Thymus (tissue), 14 donors: ENCODE measurements at places on chromosomes 2 and 18. TPM values are rescaled to one million over a fixed set of nuclear protein-coding genes. Genes with fewer than 3 reads are reported as not detected.

DNA sequence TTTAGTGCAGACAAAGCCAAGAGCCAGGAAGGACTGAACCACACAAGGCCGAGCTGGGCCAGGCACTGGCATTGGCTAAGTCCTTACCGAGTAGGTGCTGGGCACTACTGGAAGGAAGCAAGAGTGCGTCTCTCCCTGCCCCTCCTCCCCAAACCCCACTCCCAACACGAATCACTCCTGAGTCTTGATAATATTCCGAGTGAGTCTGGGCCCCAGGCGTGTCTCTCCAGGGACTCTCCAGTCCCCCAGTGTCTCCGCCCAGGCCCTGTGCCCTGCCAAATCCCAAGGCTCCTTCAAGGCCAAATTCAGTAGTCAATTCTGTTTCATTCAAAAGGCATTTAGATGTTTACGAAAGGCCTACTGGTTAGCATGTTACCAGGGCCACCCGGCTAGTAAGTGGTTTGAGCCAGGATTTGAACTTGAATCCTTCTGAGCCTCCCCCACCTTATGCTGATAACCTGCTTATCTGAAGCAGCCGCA is 82.8 kb downstream of the GLI2 start:
- no peak for DNase-seq

DNA sequence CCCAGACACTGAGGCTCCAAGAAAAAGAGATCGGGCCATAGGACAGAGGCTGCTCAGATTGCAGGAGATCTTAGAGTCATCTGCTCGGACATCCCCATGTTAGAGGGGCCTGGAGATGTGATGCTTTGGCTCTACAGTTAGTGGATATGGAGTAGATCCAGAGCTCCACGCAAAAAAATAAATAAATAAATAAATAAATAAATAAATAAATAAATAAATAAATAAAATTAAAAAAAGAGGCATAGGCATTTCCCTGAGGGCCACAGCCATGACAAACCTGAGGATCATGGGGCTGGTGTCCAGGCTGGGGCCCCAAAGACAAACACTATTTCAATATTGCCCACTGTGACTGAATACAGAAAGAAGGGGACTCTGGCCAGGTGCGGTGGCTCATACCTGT is 85.5 kb downstream of the PLB1 start:
- no peak for DNase-seq

GRCh38 chr2:30565851-30566358 is 118.9 kb downstream of the LCLAT1 start:
- DNase-seq: peak; percentile 30

DNA sequence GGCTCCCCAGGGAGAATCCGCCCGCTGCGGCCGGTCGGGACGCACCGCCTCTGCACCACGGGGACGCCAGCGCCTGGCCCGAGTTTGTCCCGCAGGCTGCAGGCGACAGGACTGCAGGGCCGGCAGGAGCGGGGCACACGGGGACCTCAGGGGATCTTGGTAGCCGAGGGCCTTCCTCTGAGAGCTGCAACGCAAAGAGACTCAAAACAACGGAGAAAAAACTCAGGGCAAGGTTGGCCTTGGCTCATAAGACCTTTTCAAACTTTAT is 79.7 kb downstream of the ARHGEF4 start:
- DNase-seq: no peak

DNA sequence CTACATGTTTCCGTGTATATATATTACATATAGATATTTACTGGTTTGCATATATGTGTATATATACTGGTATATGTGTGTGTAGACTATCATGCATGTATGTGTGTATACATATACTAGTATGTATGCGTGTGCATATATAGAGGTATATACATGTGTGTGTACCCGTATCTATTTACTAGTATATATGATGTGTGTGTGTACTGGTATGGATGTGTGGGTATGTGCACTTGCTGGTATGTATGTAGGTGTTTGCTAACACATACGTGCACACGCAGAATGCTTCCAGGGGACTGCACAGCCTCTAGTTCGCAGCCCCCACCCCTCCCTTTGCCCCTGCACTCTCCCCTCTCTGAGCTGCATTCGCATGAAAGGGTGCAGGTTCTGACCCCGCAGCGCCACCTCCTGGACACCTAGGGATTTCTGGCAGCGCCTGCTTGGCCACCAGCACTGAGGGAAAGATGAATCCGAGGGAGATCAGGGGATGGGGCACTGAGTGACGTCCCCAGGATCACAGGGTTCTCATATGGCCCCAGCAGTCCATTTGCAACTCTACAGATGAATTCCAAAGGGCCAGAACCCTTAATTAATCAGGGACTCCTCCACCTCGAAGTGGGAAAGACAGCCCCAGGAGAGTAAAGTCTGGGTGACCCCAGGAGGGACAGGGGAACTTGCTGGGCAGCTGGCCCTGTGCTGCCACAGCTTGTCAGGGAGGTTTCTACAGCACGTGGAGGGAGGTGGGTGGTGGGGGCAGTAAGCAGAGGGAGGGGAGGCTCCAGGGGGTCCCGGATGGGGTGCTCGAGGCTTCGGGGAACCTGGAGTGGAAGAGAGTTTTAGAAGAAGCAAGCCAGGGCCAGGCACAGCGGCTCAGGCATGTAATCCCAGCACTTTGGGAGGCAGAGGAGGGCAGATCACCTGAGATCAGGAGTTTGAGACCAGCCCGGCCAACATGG is 66.8 kb upstream of the ASAP2 start:
- peak; percentile 40 for DNase-seq

- DNase-seq: peak; percentile 50
Observed at GRCh38 chr2:85678794-85679672, 11.0 kb upstream of the SFTPB start.

DNA sequence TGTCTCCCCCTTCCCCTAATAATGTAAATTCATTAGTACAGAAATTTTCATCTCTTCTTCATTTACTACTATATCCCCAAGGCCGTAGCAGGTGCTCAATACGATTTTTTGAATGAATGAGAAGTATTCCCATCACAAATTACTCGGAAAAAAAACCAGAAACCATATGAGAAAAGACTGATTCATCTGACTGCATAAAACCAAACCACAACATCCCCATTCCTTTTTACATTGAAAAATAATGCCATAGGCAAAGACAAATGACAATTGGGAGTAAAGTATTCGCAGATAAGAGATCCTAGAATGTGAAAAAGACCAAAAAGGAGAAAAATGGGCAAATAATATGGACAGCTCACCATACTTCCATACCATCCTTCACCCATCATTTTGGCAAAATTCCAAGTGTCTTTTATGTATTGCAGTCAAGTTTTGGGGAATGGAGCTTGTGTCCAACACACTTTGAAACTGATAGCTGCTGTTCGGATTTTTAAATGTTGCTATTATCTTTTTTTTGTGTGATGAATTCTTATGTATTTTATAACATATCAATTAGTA is 1.5 kb downstream of the ZC3H8 start:
- no peak for DNase-seq

- DNase-seq: no peak
Observed at GRCh38 chr2:129262934-129263333, 716.5 kb upstream of the RAB6C start.

GRCh38 chr2:188410504-188411235 is 119.0 kb downstream of the GULP1 start:
- no peak for DNase-seq

DNA sequence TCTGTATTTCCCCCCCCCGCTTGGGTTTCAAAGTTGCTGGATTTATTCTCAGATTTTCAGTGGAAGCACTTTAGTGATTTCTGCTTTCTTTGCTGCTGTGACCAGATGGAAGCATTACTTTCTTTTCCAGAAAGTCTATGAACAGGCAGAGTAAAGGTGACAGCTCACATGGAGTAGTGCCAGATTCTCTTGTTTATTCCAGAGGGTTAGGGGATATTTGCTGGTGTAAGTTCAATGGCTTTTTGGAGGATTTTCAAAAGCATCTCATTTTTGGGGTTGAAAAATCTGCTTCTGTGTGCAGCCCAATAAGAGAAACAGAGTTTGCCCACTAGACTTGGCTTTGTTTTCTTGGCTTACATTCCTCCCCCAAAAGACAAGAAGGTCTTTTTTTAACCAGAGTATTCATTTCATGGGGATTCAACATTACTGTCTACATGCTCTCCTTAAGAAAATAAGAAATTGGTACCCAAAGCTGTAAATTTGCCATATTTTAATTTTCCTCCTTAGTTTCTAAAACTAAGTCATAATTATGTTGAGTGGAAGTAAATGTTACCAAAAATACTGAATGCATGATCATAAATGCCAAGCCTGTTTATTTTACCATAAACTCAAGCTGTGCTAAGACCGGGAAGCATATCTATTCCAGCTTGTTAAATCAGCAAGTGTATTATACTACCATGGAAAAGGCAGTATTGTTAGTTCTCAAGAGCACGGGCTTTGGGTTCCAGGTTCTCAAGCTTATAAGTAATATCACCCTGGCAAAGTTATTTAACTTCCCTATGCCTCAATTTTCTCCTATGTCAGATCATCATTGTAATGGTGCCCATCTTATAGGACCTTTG is 557.2 kb downstream of the CPS1 start:
- DNase-seq: no peak

DNA sequence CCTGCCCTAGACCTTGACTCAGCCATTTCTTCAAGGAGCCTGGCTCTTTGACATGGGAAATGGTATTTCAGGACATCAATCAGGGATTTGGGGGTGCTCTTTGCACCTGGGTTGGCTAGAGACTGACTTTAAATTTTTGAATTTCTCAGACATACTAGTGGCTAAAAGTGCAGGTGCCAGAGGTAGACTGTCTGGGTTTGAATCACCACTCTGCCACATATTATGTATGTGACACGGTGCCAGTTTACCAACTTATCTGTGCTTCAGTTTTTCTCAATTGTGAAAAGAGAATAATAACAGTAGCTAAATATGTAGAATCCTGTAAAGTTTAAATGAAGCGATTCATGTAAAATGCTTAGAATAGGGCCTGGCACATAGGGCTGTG is 49.2 kb upstream of the RTN4 start:
- no peak for DNase-seq

DNA sequence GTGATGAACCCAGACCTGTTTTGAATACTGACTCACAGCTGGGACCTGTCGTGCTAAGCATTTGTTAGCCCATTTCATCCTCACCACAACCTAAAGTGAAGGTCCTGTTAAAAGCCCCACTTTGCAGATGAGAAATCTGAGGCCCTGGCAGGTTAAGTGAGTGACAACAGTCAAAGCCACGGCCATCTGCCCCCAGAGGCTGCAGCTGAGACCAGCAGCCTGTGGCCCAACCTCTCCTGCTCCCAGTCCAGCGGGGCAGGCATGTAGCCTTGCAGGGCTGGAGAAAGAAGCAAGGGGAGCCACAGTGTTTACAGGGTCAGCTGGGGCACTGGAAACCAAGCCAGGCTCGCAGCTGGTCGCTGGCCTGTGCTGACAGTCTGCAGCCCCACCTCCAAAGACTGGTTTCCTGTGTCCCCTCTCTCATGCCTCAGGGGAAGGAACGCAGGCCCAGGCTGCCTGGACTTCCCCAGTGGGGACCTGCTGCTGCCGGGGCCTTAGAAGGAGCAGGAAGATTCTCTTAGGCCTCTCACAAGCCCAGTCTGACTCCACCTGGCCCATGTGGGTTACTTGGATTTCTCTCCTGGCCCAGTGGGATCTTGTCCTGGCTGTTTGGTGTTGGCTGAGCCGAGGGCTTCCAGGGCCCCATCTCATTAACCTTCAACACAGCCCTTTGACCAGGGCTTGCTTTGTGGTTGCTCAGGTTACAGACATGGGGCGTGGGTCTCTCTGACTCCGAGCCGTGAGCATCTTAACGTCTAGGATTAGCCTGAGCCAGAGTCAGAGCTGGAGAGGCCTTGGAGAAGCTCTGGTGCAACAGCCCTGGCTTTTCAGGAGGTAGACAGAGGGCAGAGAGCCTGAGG is 1.7 kb downstream of the INPP5D start:
- no peak for DNase-seq

DNA sequence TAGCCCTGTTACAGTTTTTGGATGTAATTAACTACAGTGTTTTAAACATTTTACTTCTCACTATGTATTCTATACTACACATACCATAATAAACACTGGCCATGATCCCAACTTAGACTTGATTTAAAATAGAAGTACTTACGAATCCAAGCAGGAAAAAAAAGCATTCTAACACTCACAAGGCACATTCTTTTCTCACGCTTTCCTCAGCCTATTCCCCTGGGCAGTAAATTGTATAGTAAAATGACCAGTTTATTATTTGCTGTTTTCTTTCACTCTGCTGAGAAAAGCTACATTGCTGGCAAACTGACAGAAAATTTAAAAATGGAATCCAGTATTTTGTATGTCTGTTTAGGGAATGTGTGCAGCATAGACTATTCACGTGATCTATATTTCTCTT is 2.8 kb upstream of the TANC1 start:
- no peak for DNase-seq

DNA sequence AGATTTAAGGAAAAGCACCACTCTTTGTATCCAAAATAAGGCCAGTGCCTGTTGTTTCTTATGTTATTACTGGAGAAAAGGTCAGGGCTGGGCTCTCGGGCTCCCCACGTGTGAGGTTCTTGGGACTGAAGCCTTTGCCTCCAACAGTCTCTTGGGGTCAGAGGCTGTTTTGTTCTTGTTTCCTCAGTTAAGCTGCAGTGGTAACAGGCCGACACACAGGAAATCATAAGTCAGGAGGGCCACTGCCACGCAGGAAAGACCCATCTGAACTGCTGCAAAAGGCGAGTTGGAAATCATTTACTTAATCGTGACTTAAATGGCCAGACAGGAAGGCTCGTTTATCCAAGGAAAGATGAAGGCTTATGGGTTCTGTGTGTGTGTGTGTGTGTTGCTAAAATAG is 30.3 kb upstream of the IL37 start:
- no peak for DNase-seq

DNA sequence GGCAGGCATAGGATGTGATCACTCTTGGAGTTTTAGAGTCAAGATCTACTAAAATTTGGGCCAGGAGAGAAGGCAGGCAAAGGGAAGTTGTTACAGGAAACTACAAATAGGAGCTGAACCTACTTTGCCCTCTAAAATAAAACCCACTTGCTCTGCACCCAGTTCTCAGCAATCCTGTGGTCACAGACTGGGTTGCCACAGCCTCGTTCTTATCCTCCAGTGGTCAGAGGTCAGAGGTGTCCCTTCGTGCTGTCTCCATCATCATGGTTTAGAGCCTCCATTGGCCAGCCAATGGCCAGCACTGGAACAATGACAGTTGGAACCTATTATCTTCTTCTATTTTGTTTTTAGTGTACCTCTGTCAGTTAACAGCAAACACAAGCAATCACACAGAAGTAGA is 90.7 kb upstream of the TNP1 start:
- DNase-seq: no peak

GRCh38 chr2:181857483-181857882 is 34.0 kb upstream of the ITPRID2 start:
- no peak for DNase-seq

DNA sequence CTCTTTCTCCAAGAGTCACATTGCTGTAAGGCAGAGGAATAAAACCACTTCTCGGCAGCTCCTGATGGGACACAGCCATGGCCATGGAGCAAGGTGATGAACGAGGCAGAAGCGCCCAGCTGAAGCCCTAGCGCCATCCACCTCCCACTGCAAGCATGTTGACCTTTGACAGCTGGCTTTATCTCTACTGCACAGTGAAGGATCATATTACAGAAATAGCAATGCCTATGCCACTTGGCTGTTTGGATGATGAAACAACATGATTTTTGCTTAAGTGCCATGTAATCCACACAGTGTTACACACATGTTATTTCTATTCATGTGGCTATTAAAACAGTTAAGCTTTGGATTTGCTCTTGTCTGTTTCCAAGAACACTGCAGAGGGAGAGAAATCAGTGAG is 167.7 kb downstream of the VAPA start:
- no peak for DNase-seq

B3GNT7 gene
- total RNA-seq: 2.2 TPM

CYP26B1 gene
- 10.3 TPM for total RNA-seq

UGT1A3 gene
- not detected for total RNA-seq

CDH7 gene
- total RNA-seq: 2.5 TPM

LYPD6 gene
- total RNA-seq: 0.38 TPM

HOXD4 gene
- total RNA-seq: 0.09 TPM

REG3G gene
- total RNA-seq: 0.09 TPM

ABCG5 gene
- total RNA-seq: not detected

CIB4 gene
- 0.19 TPM for total RNA-seq

MATN3 gene
- total RNA-seq: 0.05 TPM
